ENCODE measurements at places on chromosomes 2 and 18. TPM values are rescaled to one million over a fixed set of nuclear protein-coding genes. Genes with fewer than 3 reads are reported as not detected.

Gene MAB21L4
- total RNA-seq: 1.0 TPM

Gene HAAO
- not detected for total RNA-seq

Gene TMEM247
- not detected for total RNA-seq

Gene BBS5
- 3.3 TPM for total RNA-seq

Gene TGFBRAP1
- 26.5 TPM for total RNA-seq

Gene RNPEPL1
- 25.8 TPM for total RNA-seq

Gene SERPINB3
- total RNA-seq: 5.6 TPM

Gene GCG
- not detected for total RNA-seq

Gene ASPRV1
- not detected for total RNA-seq

Gene PRKAG3
- not detected for total RNA-seq

Gene NDUFB3
- total RNA-seq: 154 TPM

Gene IL36A
- total RNA-seq: not detected

Gene DCDC2C
- not detected for total RNA-seq

Gene SERPINB12
- not detected for total RNA-seq

Gene ONECUT2
- 1.0 TPM for total RNA-seq

Gene FAM117B
- total RNA-seq: 3.6 TPM

Gene PLA2R1
- 3.4 TPM for total RNA-seq

Gene AQP12B
- total RNA-seq: not detected

Gene MZT2B
- total RNA-seq: 502 TPM

Gene DHRS9
- total RNA-seq: 0.22 TPM

Gene DSC2
- total RNA-seq: 4.8 TPM

Gene PROC
- 0.58 TPM for total RNA-seq

Gene RIT2
- total RNA-seq: not detected

Gene ZNF892
- not detected for total RNA-seq

Gene DLX1
- 7.6 TPM for total RNA-seq

Gene VSNL1
- total RNA-seq: not detected

Gene NT5DC4
- not detected for total RNA-seq

Gene PIEZO2
- total RNA-seq: not detected

Gene SCTR
- total RNA-seq: not detected

Gene CD8A
- total RNA-seq: not detected

Gene REG1A
- total RNA-seq: not detected

Gene GALR1
- not detected for total RNA-seq

Gene SIX3
- 0.07 TPM for total RNA-seq

Gene CENPA
- total RNA-seq: 42.4 TPM

Gene PCARE
- total RNA-seq: not detected

Gene ACKR3
- 0.86 TPM for total RNA-seq

Gene PLCD4
- total RNA-seq: 11.7 TPM

Gene ALK
- 0.87 TPM for total RNA-seq

Data from PC-3 (cell line).